ENCODE measurements at places on chromosomes 6 and 20.

GRCh38 chr6:147160593-147160992 is 43.6 kb upstream of the STXBP5 start:
- no peak for DNase-seq

GRCh38 chr6:16157909-16158308 is 29.0 kb downstream of the MYLIP start:
- no peak for DNase-seq

DNA sequence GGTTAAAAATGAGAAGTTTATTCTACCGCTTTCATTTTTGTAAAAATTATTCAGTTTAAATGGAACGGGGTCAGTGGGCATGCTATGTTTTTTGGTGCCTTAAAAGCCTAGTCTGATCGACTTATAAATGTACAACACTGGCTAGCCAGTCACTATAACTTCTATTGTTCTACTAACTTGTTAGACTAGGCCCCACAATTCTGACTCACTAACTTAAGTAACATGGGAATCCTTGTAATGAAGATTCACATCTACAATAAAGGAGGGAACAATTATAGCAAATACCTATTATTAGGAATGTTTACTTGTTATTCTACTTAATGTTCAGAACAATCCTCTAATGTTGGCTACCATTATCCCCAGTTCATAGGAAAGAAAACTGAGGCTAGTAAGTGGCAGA is 28.5 kb downstream of the REPS1 start:
- DNase-seq, result no peak

DNA sequence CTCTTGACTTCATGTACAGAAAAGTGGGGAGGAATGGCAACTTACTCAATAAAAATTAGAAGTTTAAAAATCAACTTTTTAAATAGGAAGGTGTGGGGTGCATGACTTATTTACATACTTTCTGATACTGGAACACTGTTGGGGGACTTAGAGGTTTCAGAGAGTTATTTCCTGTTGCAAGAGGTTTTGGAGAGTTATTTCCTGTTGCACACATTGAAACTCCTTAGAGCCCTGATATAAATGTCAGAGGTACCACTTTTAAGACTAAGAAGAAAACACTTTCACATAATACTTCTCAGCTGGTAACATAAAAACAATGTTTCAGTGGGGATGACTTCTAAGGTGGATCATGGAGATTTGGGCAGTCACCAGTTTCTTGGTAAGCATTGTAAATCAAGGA is 579.9 kb downstream of the MMUT start:
- DNase-seq, result no peak

DNA sequence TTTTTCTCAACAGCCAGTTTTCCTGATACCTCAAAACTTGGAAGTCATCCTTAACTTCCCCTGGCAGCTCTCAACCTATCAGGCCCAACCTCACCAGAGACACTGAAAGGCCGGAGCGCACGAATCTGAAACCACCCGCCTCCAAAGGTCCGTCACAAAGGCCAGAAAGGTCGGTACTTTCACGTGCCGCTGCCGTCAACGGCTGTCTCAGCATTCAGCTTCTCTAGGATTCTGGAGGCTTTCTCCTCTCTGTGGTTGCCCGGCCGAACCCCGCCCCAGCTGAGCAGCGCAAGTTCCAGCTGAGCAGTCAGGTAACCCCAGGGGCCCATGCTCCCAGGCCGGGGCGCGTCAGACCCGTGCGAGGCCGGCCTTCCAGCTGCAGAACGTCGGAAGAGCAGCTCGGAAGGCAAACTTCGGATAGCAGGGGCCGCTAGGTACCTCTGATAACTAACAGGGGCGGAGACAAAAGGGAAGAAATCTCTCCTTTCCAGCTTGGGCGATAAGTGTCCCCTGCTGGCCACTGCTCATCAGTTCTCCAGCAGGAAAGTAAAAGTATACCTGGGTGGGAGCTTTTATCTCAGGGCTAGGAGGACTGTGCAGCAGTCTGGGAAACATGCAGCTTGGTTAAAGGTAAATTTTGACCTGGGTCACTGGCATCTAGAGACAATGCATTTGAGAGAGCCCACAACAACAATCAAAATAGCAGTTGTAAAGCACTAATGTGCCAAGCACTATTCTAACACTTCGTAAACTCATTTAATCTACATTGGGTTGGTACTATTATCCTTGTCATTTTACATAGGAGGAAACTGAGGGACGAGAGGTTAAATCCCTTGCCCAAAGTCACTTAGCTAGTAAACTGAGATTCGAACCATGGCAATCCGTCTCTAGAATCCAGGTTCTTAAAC is 16.1 kb downstream of the ZSCAN12 start:
- peak; percentile 95 for DNase-seq

DNA sequence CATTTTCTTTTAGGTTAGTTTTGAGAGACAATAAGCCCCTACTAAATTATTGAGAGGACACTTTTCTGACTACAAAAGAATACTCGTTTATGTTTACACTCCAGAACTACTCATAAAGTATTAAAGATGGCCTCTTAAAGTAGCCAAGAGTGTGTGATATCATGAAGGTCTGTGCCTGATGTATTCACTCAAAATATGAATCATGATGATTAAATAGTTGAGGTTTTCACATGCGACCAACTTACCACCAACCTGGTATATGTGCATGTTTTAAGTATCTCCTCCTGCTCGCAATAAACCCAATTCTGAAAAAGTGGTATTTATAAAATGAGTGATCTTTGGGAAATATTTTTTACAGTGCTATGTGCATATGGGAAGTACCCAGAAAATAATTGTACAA is 43.9 kb downstream of the IL20RA start:
- DNase-seq, result peak; percentile 10

DNA sequence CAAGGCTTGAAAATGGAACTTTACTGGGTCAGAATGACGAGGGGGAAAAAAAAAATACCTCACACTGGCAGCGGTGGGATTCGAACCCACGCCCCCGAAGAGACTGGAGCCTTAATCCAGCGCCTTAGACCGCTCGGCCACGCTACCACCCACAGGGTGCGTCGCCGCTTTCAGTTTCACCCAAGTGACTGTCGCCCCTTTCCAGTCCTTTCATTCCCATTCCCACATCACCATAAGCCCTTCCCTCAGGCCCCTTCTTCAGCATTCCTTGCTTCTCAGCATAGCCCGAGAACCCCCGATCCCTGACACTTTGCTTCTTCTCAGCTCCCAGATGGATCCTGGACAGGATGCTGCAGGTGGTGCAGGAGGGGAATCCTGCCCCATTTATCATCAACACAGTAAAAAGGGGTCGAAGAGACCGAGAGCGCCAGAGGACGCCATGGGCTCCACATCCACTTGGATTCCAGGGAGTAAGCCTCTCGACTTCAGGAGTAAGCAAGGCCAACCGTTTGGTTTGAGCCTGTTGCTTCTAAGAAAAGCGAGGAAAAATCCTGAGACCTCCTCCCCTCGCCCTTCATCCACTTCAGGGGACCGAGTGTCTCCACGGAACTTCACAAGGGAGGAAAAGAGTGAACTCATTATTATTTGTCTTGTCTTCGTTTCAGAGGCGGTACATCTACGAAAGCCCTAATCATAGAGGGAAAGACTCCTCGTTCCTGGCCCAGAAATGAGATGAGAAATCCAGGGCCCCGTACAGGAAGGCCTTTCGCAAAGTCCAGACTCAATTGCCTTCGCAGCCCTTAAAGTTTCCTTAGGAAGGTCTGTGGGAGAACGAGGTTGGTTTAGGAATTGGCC is 20.0 kb upstream of the TRIM27 start:
- DNase-seq, result peak; percentile 84

DNA sequence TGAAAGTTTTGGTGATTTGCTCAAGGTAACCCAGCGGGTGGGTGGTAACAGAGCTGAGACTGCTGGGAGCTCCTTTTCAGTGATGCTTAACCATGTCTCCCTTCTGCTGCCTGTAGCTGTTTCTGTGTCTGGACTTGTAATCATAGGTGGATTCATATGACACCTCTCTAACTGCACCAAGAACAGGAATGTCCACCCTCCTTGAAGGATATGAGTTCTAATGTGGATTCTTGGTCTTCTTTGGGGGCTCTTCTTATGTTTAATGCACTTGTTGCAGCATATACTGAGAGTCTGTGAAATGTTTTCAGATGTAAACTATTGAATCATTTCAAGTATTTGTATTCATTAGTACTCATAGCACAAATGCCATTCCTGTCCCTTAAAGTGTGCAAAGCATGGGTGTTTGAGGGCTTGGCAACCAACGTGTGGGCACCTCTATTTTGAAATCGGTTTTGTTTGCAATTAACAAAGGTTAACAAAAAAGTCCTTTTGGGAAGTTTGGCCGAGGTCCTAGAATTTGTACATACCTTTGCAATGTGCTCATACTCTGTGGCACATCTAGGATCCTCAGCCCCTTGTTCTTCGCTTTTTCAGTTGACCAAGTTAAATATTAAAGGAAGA is 138.0 kb downstream of the SOX4 start:
- DNase-seq, result peak; percentile 35

DNA sequence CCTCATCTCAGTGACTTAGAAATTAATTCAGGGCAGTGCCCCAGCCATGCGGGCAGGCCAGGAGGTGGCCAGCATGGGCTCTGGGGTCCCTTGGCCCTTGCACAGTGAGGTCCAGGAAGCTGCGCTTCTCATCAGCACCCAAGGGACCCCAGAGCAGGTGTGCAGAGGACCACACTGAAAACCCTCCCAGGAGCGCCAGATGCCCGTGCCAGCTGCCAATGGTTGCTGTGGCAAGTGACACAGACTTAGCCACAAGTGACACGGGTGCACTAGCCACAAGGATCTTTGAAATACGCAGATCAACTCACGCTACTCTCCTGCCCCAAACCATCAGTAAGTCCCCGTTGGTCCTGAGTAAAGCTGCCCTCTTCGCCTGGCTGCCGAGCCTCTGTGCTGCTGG is 88.1 kb downstream of the ERMARD start:
- DNase-seq, result no peak

GRCh38 chr6:135162678-135163439 is 18.2 kb upstream of the MYB start:
- peak; percentile 55 for DNase-seq

GRCh38 chr6:46032110-46032998 is 16.7 kb upstream of the CLIC5 start:
- DNase-seq, result no peak

DNA sequence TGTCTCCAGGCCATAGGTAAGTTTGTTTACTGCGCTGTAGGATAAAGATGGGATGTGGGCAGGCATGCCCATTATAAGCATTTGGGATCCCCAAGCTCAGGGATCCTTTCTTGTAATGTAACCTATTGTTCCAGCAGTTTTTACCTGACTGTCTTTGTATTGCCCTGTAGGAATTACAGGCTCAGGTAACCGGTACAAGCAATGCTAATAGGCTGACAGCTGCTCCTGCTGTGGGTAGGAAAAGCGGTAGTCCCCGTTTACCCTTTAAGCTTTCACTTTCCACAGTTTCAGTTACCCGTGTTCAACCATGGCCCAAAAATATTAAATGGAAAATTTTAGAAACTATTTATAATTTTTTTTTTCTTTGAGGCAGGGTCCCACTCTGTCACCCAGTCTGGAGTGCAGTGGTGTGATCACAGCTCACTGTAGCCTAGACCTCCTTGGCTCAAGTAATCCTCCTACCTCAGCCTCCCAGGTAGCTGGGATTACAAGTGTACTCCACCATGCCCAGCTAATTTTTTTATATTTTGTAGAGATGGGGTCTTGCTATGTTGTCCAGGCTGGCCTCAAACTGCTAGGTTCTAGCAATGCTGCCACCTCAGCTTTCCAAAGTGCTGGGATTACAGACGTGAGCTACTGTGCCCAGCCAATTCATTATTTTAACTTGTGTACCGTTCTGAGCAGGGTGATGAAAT is 108.6 kb downstream of the CDYL start:
- DNase-seq, result no peak

GRCh38 chr20:1391640-1392442 is 1.0 kb downstream of the FKBP1A start:
- DNase-seq, result peak; percentile 76

DNA sequence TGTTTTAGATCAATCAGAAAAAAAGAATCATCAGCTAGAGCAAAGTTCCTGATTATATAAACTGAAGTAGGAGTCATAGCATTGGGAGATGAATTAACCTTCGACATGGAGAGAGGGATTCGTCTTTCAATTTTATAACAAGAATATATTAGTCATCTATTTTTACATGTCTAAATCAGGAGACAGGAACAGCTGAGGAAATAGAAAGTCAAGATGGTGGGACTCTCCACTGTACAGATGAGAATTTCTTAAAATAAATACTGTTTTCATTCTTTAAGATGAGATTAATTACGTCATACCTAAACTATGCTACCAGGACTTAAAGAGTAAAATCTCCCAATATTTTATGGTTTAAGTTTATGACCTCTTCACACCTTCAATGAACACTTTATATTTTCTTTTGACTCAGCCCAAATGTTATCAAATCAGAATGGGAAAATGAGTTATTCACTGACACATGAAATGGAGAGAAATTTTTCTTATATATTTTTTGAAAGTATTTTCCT is 1137.7 kb downstream of the EPHA7 start:
- DNase-seq, result no peak

GRCh38 chr6:127402890-127403617 is 56.1 kb downstream of the KIAA0408 start:
- DNase-seq, result no peak

GRCh38 chr6:36717231-36717825 is 19.7 kb downstream of the RAB44 start:
- no peak for DNase-seq

DNA sequence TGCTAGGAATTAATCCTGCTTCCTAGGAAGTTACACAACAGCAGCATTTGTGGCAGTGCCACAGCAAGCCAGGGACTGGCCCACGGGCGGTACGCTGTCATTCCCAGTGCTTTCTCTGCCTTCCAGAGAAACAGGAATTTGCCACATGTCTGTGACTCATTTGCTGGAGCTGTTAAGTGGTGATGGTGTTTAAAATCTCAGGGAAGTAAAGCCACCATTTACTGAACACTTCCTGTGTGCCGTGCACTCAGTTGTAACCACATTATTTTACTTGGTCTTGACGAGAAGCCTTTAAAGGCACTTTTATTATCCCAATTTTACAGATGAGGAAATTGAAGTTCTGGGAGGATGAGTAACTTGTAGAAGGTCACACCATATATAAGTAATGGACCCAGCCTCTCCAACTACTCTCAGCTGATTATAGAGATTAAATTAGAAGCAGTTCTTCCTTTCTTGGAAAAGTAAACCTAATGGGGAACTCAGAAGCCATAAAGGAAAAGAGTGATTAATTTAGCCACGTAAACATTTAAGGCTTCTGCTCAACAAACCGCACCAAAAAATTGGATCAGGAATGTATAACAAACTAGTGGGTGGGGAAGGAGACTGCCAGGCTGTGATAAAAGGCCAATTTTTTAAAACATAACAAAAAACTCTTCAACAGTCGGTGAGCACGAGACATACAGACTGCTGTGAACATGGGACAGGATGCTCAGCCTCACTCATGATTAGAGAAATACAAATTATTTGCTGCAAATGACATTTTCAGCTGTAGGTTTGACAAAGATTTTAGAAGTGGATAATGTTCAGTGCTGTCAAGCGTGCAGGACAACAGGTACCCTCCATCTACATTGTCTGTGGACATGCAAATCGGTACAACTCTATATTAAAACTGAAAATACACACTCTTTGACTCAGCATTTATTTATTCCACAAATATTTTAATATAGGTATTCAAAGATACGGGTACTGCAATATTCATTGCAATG is 311.2 kb downstream of the NRN1 start:
- DNase-seq, result peak; percentile 76

- no peak for DNase-seq
Observed at GRCh38 chr6:143531720-143532499, 20.4 kb upstream of the FUCA2 start.
